ENCODE measurements at places on chromosomes 12 and 14.

GRCh38 chr12:9928607-9929006 lies 3.6 kb downstream of the CLEC2A start:
- DNase-seq: no peak

GRCh38 chr14:35959835-35960234 lies 133.7 kb downstream of the BRMS1L start:
- no peak for DNase-seq

DNA sequence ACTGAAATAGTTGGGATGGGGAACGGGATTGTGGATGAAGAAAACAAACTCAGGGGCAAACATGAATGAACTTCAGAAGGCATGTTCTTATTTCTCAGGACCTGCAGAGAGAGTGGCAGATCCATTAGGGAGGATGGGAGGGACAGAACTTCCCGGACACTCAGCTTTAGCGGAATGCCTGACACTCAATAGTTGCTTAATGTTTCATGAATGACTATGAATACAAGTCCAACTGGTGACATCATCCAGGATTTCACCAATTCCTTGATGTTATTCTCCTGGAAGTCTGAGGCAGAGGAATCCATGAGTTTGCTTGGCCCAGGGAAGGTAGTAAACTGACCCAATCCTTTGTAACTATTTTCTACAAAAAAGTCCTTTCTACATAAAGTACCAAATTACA lies 37.8 kb upstream of the LRRC10 start:
- no peak for DNase-seq

GRCh38 chr12:57451233-57451778 lies 3.8 kb upstream of the INHBE start:
- no peak for DNase-seq

DNA sequence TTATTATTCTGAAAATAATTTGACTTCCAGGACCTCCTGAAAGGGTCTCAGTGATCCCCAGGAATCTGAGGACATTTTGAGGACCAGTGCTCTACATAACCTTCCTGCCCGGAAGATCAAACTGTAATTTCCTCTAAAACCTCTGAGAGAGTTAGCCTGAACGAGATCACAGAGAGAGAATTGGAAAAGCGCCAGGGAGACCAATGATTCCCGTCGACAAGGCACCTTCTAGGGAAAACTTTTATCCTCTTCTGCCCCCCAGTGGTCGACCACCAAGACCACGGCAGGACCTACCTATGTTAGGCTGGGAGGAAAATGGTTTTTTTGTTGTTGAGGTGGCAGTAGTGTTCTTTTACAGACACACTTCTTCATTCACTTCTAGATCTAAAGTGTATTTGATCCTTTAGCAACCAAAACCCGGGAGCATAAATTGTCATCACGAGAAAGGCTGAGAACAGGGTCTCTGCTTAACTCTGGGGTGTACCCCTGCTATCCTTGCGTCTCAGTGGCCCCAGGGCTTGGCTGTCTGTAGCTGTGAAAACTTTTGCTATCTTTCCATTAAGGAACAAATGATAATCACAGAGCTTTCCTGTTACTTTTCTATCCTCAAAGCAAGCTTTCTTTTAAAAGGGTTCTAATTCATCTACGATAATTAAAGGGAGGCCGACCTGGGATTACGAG lies 62.9 kb upstream of the NID2 start:
- DNase-seq: no peak

- DNase-seq: no peak
These were observed 423.4 kb downstream of the ZFP36L1 start for GRCh38 chr14:68369281-68370056.

- no peak for DNase-seq
These were observed 64.6 kb upstream of the LTA4H start for GRCh38 chr12:96099986-96100385.

DNA sequence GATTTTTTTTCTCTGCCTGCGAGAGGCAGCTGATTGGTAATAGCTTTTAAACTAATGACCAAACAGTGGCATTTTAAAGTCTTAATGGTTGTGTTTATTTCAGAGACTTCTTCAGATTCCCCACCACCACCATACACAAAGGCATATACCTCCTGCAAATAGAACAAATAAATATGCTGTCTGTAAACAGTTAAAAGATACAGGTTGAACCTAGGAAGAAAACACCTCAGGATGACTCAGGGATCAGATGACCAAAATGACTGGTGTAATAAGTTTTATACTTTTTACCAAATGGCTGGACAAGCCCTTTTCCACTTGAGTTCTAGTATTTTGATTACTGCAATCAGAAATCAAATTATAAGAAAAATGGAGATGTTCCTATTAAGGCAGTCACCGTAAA lies 364.1 kb downstream of the PAWR start:
- DNase-seq: no peak

DNA sequence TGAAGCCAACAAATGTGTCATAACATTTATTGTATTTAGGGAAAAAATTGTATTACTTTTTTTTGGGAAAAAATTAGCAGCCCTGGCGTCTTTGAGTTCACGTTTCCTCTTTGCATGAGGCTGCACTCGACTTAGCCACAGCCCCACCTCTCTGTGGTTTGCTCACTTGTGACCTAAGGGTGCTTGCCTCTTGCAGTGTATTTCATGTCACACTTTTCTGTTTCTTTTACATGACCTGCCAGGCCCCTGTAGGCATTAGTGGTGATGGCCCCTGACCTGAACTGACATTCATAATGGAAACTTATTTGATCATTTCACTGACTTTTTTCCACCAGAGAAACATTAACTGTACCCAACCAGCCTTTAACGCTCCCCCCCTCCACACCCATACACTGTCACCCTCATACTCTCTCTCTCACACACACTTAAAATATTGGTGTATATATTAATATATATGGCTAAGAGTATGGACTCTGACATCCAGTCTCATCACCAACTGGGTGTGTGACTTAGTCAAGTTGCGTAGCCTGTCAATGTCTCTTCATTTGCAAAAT lies 122.9 kb downstream of the PRKCH start:
- DNase-seq: no peak

DNA sequence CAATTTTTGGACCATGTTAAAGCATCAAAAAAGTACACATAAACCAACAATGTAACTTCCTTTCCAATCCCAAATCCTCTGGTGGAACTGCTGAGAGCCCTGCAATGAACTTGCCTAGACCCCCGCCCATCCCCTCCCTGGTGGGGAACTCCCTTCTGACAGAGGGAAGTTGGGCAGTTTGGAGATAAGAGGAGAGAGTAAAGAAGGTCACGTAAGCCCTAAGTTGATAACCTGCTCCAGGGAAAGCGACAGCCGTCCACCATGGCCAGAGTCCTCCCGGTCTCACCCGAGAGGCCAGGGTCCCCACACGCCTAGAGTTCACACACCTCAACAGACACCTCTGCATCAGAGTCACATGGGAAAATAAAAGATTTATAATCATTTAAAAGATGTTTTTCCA lies 138.7 kb downstream of the EGLN3 start:
- no peak for DNase-seq

DNA sequence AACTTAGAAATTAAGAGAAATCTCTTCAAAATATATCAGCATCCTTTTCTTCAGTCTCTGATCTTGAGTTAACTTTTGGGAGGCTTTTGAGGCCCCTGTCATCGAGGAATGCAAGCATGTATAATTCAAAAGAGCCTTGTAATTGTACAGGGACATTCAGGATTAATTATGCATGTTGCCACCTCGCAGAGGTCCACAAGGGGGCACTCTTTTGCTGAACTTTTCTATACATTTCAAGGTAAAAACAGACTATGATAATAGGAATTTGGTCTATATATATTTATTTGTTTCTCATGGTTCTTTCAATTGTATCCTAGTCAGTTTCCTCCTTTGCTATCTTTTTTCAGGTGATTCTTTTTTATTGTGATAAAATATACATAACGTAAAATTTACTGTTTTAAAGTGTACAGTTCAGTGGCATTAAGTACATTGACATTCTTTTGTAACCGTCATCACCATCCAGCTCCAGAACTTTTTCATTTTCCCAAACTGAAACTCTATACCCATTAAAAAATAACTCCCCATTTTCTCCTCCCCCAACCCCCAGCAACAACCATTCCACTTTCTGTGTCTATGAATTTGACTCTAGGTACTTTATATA lies 47.0 kb upstream of the SLC2A13 start:
- DNase-seq: peak; percentile 41

GRCh38 chr14:102479777-102480176 lies 29.8 kb downstream of the ANKRD9 start:
- no peak for DNase-seq

DNA sequence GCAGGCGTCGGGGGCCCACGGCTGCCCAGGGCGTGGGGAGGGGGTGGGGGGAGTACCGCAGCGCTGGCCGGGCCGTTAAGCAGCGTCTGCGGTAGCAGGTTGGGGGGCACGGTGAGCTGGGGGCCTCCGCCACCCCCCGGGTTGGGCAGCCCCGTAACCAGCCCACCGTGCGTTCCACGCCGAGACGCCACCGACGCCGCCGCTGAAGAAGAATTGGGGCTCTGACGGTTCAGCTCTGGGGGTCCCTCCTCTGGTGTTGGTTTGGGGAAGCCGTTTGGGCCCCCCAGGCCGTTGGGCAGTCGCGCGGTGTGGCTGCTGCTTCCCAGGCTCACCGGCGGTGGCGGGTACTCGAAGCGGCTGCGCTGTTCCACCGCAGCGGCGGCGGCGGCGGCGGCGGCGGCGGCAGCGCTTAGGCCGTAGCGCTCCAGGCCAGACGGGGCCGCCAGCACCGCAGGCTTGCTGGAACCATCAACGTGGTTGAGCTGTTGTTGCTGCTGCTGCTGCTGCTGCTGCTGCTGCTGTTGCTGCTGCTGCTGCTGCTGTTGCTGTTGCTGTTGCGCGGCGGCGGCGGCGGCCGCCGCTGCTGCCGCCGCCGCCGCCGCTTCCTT lies 1.5 kb downstream of the IRF2BPL start:
- peak; percentile 51 for DNase-seq

GRCh38 chr12:71710276-71711125 lies 24.6 kb downstream of the TMEM19 start:
- no peak for DNase-seq

DNA sequence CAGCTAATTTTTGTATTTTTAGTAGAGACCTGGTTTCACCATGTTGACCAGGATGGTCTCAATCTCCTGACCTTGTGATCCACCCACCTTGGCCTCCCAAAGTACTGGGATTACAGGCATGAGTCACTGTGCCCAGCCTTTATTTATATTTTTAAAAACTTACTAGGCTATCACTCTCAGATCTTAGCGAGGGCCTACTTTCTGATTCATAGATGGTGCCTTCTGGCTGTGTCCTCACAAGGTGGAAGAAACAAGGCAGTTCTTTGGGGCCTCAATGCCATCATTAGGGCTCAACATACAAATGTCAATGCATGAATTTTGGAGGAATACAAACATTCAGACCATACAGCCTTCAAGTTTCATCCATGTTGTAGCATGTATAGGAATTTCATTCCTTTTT lies 2.4 kb upstream of the DGLUCY start:
- no peak for DNase-seq

- no peak for DNase-seq
These were observed 520.3 kb upstream of the USP15 start for GRCh38 chr12:61739925-61740324.

GRCh38 chr14:98711453-98711852 lies 560.5 kb downstream of the BCL11B start:
- DNase-seq: no peak

DNA sequence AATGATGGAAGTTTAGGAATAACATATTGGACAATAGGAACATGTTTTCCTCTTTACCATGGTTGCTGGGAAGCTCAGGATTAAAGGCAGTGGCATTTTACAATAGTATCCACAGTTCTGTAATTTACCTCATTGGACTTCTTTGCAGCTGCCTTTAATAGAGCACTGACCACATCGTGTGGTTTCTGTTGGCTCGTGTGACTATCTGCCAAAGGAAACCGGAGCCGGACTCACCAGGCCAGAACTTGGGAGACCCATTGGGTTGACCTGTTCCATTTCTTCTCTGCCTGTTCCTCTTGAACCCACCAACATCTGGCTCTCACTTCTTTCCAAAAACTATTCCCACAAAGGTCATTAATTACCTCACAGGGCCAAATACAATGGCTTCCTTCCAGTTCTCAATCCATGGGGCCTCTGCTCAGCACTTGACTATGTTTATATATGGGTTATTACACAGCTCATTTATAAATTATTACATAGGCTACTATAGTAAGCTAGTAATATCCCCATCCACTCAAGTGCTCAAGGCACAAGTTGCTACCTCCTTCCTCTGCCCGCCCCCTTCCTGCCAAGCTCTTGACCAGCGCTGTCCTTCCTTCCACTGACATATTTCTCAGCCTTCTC lies 121.5 kb upstream of the VASH1 start:
- DNase-seq: no peak
